ENCODE measurements at places on chromosomes 3 and 15.

GRCh38 chr3:75075158-75075557 lies 460.7 kb upstream of the CNTN3 start:
- no peak for DNase-seq

GRCh38 chr15:80709542-80709941 lies 14.4 kb downstream of the ABHD17C start:
- DNase-seq = no peak

DNA sequence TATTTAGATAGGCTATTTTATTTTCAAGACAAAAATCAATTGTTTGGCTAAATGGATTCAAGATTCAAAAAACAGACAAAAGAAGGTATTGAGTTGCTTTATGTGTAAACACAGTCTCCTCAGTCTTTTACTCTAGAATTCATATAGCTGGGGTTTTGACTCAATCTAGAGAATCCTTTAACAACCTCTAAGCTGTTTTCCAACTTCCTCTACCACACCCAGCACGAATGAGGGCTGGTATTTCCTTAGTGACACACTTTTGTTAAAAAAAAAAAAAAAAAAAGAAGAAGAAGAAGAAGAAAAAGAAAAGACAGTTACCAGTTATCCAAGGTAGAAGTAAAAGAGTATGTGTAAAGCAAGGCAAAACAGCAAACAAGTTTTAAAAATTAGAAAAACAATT lies 732.8 kb upstream of the GOLIM4 start:
- DNase-seq = no peak

GRCh38 chr3:64799606-64800005 lies 111.8 kb upstream of the ADAMTS9 start:
- DNase-seq = no peak

GRCh38 chr15:33111041-33111451 lies 83.5 kb downstream of the FMN1 start:
- DNase-seq = no peak

- DNase-seq = no peak
These were observed 135.1 kb upstream of the UBP1 start for GRCh38 chr3:33575311-33575710.

DNA sequence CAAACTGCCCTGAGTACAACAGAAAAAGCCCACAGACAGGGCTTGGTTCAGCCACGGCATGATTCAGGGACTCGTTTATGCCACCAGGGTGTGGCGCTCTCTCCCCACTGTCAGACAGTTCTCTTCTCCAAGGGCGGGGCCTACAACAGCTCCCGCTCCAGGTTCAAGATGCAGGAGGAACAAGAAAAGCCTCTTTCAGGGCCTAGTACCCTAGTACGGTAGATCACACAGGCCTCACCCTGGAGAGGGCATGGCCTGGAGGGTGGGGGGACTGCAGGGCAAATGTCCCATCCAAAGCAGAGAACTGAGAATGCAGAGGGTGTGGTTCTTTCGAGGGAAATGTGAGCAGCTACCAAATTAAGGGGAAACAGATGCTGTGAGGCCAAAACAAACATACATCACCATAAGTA lies 12.0 kb downstream of the MESD start:
- DNase-seq = peak; percentile 5

DNA sequence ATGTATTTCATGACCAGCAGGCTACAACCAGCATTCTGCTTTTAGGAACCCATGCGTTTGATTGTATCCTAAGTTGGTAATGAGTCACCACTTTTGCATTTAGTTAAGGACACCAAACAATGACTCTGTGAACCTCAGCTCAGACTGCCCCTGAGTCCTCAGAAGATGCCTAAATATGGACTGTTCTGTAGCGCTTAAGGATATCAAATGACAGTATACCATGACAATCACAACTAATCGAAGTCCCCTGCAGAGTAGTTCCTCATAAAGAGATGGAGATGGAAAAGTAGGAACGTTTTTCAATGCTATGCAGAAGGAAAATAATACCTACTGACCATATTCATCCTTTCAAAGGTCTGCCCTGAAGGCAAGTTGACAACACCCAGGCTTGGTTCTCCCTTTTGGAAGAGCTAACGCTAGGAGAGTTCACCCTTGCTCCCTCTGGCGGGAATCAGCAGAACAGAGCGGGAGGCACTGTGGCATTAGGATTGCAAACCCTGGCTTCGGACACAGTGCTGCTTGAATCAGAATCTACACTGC lies 508.6 kb downstream of the FHIT start:
- DNase-seq = no peak

- no peak for DNase-seq
These were observed 494 bp downstream of the GCSAM start for GRCh38 chr3:112132554-112132953.

DNA sequence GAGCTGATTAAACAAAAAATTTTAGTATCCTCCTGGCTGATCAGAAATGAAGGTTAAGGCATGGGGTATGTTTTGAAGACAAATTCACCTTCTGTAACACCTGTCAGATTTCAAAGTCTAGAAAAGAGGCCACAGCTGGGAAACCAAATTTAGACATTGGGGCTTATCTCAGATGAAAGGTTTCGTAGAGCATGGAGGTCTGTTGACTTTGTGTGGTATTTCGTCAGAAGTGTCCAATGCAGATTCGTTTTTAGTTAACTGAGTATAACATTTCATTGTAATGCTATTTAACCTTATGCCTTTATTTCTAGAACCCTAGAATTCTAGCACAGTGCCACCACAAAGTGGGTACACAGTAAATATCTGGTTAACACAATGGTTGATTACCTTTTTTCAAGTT lies 61.7 kb downstream of the FNDC3B start:
- DNase-seq = no peak

DNA sequence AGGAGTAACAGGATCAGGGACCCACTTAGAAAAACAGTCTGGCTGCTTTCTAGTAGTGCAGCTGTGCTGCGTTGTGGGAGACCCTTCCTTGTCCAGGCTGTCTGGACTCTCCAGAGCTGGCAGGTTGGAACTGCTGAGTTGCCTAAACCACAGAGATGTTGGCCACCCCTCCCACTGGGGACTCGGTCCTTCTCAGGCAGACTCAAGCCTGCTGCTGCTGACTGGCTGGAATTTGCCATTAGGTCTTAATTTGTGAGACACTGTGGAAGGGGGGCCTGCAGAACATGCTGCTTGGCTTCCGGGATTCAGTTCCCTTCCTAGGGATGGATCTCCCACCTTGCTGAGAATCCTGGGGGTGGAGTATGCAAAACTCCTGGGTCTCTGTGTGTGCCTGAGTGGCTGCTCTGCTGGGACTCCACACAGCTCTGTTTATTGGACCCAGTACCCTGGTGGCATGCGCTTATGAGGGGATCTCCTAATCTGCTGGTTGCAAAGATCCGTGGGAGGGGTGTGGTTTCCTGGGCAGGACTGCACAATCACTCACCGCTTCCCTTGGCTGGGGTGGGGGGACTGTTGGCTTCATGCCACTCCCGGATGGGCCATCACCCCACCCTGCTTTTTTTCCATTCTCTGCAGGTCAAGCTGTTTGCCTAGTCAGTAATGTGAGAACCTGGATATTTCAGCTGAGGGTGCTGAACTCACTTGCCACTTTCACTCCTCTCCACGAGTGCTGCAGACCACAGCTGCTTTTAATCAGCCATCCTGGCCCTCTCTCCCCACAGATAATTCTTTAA lies 150.5 kb downstream of the CFAP20DC start:
- DNase-seq = peak; percentile 25

- DNase-seq = no peak
These were observed 119.1 kb downstream of the RASA2 start for GRCh38 chr3:141605883-141606282.

- no peak for DNase-seq
These were observed 59.3 kb downstream of the MEIS2 start for GRCh38 chr15:37041042-37041441.

DNA sequence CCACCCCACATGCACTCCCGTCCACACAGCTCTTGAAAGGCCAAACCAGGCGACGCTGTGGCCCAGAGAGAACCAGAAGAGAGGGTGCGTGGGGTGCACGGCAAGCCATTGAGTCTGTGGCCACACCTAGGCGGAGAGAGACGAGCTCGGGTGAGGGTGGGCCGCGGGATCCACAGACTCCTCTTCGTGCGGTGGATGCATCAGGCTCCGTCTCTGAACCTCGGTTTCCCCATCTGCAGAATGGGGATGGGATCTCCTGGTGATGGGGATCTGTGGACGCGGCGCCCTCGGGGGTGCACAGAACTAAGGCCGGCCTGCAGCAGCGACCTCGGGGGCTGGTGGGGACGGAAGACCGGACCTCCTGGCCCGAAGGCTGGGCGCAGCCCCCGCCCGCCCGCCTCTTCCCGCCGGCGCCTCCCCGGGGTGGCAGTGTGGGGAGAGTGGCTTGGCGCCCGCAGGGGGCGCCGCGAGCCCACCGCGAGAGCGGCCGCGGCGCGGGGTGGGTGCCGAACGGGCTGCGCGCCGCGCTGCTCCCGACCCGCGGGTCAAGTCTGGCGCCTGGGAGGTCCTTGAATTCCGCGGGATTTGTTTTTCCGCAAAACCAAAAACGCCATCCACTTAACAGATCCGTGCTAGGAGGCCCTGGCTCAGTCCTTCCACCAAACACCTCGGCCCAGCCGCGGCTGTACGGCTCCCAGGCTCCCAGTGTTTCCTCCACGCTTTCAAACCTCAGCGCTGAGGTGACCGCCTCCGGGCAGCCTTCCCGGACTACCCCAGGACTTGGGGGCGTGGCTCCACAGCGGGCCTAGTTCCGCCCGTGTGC lies 13.2 kb upstream of the ADPGK start:
- no peak for DNase-seq

DNA sequence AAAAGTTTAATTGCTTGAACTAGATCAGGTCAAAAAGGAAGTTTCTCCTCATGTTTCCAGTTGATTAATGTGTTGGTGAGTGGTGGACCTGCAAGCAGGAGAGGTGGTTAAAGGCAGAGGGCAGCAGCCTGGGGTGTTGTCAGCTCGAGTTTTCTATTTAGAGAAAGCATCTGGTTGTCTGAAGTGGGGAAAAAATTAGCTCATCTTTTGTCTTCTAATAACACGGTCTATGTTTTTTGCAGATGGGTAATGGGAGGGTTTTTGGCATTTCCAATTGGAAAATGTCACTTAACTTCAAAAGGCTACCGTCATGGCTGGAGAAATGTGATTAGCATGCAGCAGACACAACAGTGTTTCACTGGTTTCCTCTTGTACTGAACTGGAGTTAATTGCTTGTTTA lies 122.6 kb downstream of the ITPR1 start:
- no peak for DNase-seq

- no peak for DNase-seq
These were observed 9.7 kb downstream of the ITIH4 start for GRCh38 chr3:52820736-52821135.

DNA sequence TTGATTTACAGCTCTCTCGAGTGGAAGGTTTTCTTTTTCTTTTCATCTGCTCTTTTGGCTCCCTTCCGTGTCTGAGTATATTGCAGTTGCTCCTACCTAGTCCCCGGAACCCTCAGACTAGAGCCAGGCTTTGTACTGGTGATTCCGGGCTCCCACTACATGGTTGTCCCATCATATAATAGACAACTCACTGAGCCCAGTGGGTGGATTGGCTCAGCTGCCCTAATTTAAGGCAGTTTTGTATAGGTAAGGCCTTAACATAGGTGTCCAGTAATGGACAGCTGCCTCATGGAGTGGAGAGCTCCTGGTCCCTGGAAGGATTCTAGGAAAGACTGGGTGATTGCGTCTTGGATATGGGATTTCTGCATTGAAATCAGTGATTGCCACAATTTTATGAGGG lies 58.0 kb downstream of the KY start:
- no peak for DNase-seq
